ENCODE measurements at places on chromosomes 3 and 15. TPM values are rescaled to one million over a fixed set of nuclear protein-coding genes. Genes with fewer than 3 reads are reported as not detected.

DNA sequence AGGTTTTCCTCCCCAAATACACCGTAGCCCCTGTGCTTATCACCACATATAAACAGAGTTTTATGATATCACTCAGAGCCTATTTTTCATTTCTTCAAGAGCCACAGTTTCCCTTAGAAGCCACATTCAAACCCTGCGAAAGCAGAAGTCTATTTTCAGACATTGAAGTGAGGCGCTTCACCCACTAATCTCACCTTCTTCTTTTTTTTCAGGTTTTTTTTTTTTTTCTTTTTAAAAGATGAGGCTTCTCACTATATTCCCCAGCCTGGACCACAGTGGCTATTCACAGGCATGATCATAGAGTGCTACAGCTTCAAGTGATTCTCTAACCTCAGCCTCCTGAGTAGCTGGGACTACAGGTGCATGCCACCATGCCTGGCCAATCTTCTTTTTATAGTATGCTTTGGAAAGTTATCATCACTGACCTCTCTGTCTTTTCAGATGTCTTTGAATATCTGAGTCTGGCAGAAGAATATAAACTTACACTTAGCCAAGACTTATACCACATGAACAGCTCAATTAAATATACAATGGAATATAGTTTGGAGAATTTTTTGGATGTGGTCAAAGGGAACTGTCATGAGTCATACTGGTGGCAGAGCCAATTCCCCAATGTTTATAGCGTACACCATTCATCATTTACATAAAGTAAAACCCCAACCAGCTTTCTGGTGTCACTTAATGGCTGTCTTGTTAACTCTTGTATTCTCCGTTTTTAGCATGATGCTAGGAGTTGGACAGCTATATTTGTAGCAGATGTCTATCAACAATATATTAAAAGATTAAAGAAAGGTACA, 59.7 kb upstream of the CCDC50 start:
- H3K27ac ChIP-seq, result no peak overlapping the region
- no peak for DNase-seq
- no peaks in the 10 kb centered on the region for H3K4me1 ChIP-seq
- H3K4me3 ChIP-seq, result no peak overlapping the region
- H3K36me3 ChIP-seq, result no peaks in the 10 kb centered on the region
- H3K27me3 ChIP-seq, result peaks cover 5% of the 10 kb centered on the region

- H3K27ac ChIP-seq, result peak overlapping the region; percentile 93
- peak; percentile 78 for DNase-seq
These were observed 1.9 kb upstream of the ADPGK start for GRCh38 chr15:72785432-72785831.

- H3K36me3 ChIP-seq, result peaks cover 34% of the 10 kb centered on the region
- H3K27me3 ChIP-seq, result no peaks in the 10 kb centered on the region
- peak overlapping the region; percentile 37 for H3K27ac ChIP-seq
- no peak for DNase-seq
- no peak overlapping the region for H3K4me3 ChIP-seq
These were observed 31.0 kb downstream of the ANP32A start for GRCh38 chr15:68789534-68790241.

GRCh38 chr3:33982269-33982798, 183.9 kb downstream of the PDCD6IP start:
- H3K36me3 ChIP-seq, result no peaks in the 10 kb centered on the region
- H3K27me3 ChIP-seq, result no peaks in the 10 kb centered on the region
- no peak overlapping the region for H3K4me3 ChIP-seq
- peaks cover 12% of the 10 kb centered on the region for H3K4me1 ChIP-seq
- H3K27ac ChIP-seq, result no peak overlapping the region
- no peak for DNase-seq

DNA sequence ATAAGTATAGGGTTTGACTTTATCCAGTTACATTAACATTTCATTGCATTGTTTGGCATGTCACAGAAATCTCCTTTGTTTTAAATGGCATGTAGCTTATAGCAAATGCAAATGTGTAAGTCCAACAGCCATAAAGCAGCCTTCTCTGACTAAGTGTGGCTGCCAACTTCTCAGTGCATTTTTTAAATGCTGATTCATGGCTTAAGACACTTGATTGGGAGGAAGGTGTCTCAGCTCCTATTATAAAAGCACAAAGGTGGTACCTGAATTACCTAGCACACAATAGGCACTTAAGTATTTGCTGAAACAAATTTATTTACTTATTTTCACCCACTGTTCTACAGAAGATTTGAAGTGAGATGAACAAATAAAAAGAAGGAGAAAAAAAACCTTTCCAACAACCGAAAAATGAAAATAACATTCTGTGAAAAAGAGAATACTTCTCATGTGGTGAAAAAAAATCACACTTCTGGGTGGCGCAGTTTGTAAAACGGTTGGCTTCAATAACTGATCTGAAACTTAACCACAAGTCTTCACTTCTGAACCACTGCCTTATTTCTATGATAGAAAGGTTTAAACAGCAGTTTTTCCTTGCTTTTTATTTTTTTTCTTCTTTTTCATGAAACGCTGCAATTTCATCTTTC, 105.5 kb upstream of the ICE2 start:
- peaks cover 6% of the 10 kb centered on the region for H3K36me3 ChIP-seq
- peaks cover 92% of the 10 kb centered on the region for H3K4me1 ChIP-seq
- DNase-seq, result peak; percentile 41
- H3K4me3 ChIP-seq, result peak overlapping the region; percentile 15
- no peaks in the 10 kb centered on the region for H3K27me3 ChIP-seq

MESP2 gene
- total RNA-seq, result 0.14 TPM

DNA sequence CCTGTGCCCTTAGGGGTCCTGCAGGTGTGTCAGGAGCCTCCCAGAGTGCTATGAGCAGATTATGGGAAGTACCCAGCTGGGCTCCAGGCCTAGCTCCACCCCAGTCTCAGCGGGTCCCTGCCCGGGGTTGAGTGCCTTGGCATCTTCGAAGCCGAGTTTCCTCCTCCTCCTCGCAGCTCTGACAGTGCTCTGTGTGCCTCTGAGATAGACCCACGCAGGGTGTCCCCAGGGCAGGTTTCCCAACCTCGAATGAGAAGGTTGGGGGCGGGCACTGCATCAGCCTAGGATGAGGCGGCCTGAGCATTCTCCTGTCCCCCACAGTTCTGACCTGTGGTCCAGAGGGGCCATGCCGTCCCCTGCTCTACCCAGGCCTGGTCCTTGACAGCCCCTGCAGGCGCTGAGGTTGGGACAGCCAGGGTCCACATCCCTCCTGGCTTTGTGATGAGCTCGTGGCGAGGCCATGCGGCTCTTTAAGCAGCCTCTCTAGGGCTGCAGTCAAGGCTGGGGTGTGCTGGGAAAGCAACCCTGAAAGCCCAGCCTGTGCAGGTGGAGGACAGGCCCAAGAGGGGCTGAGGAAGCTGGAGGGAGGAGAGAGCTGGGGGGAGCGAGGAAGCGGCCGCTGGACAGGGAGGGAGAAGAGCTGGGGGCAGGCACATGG, 20.2 kb upstream of the SKOR1 start:
- no peaks in the 10 kb centered on the region for H3K4me1 ChIP-seq
- no peak for DNase-seq
- H3K4me3 ChIP-seq, result no peak overlapping the region
- H3K36me3 ChIP-seq, result peaks cover 4% of the 10 kb centered on the region

GRCh38 chr15:59298225-59298853, 74.3 kb downstream of the MYO1E start:
- peak; percentile 62 for DNase-seq
- peaks cover 37% of the 10 kb centered on the region for H3K4me1 ChIP-seq
- H3K27me3 ChIP-seq, result no peaks in the 10 kb centered on the region
- H3K4me3 ChIP-seq, result no peak overlapping the region
- H3K36me3 ChIP-seq, result no peaks in the 10 kb centered on the region

DNA sequence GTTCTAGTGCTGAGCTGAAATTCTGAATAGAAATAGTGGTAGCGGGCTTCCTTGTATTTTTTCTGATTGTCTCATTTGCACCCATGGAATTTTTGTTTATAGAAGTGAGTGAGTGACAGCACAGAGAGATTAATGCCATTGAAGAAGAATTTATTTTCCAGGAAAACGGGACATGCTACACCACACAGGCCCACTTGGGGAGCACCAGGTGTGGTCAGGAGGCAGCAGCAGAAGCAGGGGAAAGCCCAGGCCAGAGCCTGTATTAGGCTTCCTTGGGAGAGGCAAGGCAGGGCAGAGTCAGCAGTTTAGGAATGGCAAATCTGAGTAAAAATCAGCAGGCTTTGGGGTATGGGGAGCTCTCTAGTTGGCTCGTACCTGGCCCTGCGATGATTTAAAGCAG, 88.4 kb upstream of the ATP11B start:
- no peak overlapping the region for H3K4me3 ChIP-seq
- H3K27me3 ChIP-seq, result peaks cover 8% of the 10 kb centered on the region
- no peaks in the 10 kb centered on the region for H3K36me3 ChIP-seq
- H3K4me1 ChIP-seq, result no peaks in the 10 kb centered on the region

DNA sequence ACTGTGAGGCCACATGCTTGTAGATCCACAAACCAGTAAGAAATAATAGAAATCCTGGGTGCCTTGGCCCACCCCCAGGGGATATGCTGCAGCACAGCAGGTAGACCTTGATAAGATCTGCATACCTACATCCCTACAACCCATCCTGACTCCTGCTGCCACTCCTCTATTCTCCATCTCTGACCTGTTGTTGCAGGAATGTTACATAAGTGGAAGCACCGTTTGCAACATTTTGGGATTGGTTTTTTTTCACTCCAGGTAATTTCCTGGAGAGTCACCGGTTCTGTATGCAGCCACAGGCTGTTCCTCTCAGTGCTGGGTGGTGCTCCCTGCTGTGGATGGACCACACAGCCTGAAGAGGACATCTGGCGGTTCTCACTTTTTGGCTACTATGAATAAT, 16.1 kb upstream of the CSPG5 start:
- H3K36me3 ChIP-seq, result peaks cover 22% of the 10 kb centered on the region
- no peaks in the 10 kb centered on the region for H3K4me1 ChIP-seq
- H3K4me3 ChIP-seq, result no peak overlapping the region
- no peaks in the 10 kb centered on the region for H3K27me3 ChIP-seq
- no peak overlapping the region for H3K27ac ChIP-seq

GRCh38 chr3:149276619-149277018, 55.0 kb upstream of the CP start:
- H3K27me3 ChIP-seq, result no peaks in the 10 kb centered on the region
- no peak overlapping the region for H3K4me3 ChIP-seq
- H3K4me1 ChIP-seq, result peaks cover 7% of the 10 kb centered on the region
- DNase-seq, result no peak
- H3K36me3 ChIP-seq, result no peaks in the 10 kb centered on the region

UROC1 gene
- not detected for total RNA-seq

DNA sequence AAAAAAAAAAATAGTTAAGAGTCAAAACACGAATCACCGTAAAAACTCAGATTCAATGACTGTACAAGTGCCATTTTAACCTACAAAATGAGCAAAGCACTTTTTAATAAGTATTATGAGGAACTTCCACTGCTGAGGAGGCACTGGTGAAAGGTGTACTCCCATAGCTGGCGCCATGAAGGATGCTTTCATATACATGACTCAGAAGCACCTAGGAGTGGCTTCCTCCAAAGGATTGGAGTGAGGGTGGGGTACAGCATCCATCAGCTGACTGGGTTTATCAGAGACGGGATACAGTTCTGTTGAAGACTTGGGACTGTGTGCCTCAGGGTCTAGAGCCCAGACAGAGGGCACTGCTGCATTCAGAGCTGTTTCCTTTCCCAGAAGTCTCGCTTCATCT, 60.9 kb upstream of the MEX3B start:
- H3K27ac ChIP-seq, result no peak overlapping the region
- H3K27me3 ChIP-seq, result no peaks in the 10 kb centered on the region
- no peaks in the 10 kb centered on the region for H3K4me1 ChIP-seq
- no peak for DNase-seq
- H3K4me3 ChIP-seq, result no peak overlapping the region
- no peaks in the 10 kb centered on the region for H3K36me3 ChIP-seq

DNA sequence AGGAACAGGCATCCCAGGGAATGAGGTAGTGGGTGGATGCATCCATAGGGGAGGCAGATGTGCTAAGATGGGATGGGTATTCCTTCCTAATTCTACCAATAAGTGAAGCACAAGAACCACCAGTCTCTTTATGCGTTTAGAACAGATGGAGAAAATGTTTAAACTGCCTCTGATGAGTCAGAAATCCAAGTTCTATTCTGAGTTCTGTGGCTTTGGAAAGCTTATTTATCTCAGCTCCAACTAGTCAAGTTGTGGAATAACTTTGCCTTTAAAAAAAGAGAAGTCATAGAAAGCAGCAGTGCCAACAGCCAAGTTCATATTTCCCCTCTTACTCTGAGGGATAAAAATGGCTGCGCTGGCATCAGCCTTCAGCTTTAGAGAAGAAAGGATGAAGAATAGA, 761.7 kb downstream of the IGSF11 start:
- H3K27me3 ChIP-seq, result no peaks in the 10 kb centered on the region
- H3K4me1 ChIP-seq, result no peaks in the 10 kb centered on the region
- H3K4me3 ChIP-seq, result no peak overlapping the region
- DNase-seq, result no peak
